ENCODE measurements at places on chromosomes 4 and X. TPM values are rescaled to one million over a fixed set of nuclear protein-coding genes. Genes with fewer than 3 reads are reported as not detected.

CT45A2 gene
- not detected for polyA plus RNA-seq

NDP gene
- not detected for polyA plus RNA-seq

C1QTNF7 gene
- polyA plus RNA-seq: 0.59 TPM

JCHAIN gene
- polyA plus RNA-seq: 0.73 TPM

PDE5A gene
- polyA plus RNA-seq: 1.0 TPM

CT83 gene
- polyA plus RNA-seq: not detected

GPR50 gene
- polyA plus RNA-seq: not detected

PTCHD1 gene
- polyA plus RNA-seq: 0.05 TPM

DCAF12L2 gene
- 0.13 TPM for polyA plus RNA-seq

VSIG1 gene
- not detected for polyA plus RNA-seq

HSFX4 gene
- not detected for polyA plus RNA-seq

FRMD7 gene
- polyA plus RNA-seq: not detected

ARHGAP24 gene
- polyA plus RNA-seq: 3.0 TPM

NRK gene
- 0.05 TPM for polyA plus RNA-seq

All from psoas muscle (tissue), 8 donors.